IPS-NIHi11 (cell line): ENCODE measurements at places on chromosomes 3 and 15.

DNA sequence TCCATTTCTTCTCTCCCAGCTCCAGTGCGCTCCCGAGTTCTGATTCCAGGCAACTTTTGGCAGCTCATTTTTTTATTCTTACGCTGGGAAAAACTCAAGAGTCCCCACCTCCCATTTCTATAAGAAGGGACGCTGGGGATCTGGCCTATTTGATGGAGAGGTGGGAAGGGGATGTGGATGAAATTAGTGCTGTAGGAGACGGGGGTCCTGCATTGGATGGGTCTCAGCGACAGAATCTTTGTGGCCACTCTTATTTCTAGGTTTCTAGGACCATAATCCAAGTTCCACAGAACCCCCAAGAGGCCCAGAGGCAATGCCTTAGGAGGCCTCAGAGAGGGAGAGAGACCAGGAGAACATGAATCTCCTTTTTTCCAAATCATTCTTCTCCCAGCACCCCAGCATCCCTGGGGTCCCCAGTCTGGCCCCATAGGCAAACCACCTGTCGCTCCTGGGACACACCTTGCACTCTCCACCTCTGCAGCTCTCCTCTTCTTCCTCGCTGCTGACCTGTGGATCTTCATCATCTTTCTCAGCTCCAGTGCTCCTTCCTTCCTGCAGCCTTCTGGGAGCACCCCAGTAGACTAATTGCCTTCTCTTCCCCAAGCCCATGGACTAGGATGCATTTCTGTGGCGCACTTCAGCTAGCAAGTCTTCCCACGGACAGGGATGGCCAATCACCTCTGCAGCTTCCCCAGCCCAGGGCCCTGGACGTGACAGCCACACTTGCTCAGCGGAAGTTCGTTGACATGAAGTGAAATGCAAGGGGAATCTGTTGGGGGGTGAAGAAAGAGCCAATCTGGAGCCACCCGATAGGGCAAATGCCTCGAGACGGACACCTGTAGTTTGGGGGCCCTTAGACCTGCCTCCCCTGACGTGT lies 100.1 kb upstream of the ALDH1A3 start:
- no peak for DNase-seq

DNA sequence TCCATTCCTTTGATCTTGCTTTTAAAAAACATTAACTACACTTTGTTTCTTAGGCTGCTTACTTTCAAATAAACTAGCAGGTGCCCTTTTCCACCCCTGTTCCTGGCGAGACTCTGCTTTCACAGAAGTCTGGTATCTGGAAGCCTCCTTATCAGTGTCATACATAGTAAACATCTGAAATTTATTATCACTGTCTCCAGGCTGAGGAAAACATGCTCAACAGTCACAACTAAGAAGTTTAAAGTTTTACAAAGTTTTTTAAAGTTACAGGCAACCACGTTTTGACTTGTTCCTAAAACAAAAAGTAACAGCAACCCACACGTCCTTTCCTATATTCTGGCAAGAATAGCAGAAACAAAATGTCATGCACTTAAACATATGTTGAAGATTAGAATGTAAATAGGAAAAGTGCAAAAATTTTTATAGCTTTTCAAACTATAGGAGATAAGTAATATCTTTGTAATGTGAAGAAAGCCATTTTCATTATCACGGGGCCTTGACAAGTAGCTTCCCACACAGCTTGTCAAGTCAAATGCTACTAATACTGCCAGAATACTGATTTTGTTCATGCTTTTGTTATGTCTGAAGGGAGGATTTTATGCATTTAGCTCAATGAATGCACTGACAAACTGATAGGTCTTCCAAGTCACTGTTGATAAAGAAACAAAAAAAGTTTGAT lies 275.2 kb upstream of the KCNMB2 start:
- DNase-seq, result no peak

- no peak for DNase-seq
Observed at GRCh38 chr15:73602446-73602843, 30.7 kb downstream of the NPTN start.

- DNase-seq, result no peak
Observed at GRCh38 chr15:48472756-48473155, 141.5 kb downstream of the DUT start.
